ENCODE measurements at places on chromosomes 1 and 21. TPM values are rescaled to one million over a fixed set of nuclear protein-coding genes. Genes with fewer than 3 reads are reported as not detected.
A peak's percentile ranks its signal among the peaks of the same experiment; 100 is the strongest.

DNA sequence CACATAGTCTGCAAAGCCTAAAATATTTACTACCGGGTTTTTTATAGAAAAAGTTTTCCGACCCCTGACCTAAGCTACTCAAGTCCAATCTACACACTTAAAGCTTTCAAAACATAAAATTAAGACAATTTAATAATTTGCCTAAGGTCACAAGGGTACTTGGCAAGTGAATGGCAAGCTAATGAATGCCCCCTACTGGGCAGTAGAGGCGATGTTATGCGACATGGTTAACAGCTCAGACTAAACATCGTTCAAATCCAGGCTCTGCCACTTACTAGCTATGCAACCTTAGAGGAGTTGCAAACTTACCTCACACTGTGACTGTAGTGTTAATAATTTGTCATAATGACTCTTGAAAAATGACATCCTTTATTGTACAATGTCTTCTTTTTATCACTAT is 317.2 kb upstream of the NFIA start:
- no peak for DNase-seq

DNA sequence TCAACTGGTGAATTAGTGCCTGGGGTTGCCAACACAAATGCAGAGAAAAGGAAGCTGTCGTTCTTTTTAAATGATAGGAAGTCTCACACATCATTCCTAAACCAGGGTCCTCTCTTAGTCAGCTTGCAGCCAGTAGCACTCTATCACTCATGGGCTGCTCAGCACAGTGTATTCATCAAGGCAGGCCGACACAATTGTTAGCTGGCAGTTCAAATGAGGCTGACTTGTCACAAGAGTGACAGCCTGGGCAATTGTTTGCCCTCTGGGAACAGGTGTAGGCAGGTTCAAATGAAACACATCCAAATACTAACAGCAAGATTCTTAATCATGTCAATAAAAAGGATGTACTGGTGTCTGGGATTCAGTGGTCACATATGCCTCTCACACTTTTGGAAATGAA is 76.9 kb downstream of the ERICH3 start:
- DNase-seq: no peak

DNA sequence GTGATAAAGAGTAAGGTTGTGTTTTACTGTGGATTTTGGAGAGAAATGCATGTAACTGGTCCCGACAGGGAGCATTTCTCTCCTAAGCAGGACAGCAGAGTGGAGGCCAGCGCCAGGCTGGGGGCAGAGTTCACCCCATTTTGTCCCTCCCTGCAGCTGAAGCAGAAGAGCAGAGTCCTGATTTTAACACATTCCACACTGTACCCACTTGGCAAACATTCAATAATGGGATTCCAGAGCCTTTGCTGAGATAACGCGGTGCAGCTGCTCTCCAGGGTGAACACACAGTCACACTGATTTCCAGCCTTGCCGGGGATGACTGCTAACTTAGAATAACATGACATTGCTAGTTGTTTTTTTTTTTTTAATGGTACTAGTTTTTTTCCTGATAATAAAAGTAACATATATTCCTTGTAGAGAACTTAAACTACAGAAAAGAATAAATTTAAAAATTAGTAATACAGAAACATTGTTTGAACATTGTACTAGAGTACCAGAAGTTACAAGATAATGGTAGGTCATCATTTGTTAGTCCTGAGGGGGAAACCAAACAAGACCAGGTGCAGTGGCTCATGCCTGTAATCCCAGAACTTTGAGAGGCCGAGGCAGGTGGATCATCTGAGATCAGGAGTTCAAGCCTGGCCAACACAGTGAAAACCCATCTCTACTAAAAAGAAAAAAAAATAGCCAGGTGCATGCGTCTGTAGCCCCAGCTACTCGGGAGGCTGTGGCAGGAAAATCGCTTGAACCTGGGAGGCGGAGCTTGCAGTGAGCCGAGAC is 77.2 kb downstream of the SCCPDH start:
- DNase-seq: no peak

- peak; percentile 50 for DNase-seq
Measured at GRCh38 chr1:26218906-26219494, 15.0 kb upstream of the CEP85 start.

DNA sequence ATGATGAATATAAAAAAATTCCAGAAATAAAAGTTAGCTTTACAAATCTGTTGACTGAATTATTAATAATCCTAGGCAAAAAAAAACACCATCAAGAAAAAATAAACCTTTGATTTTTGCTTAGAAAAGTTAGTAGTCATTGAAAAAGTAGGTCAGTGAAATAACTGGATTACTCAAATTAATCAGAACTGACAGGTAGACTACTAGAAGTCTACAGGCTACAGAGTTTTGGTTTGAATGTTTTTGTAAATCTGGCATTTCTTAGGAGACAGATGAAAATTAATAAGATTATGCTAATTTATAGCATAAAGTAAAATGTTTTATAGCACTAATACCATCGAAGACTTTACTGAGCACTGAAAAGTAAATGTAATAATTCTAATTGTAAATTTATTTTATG is 511.9 kb downstream of the PTPRC start:
- no peak for DNase-seq

GRCh38 chr1:184889902-184890301 is 84.4 kb downstream of the NIBAN1 start:
- no peak for DNase-seq

Gene LEPR
- total RNA-seq: 13.1 TPM

Data from mucosa of gallbladder (tissue), 1 donor.